ENCODE measurements at places on chromosomes 3 and 15.

GRCh38 chr3:160134964-160135363 is 90.3 kb upstream of the C3orf80 start:
- DNase-seq, result no peak

GRCh38 chr15:32918547-32918946 is 200.7 kb downstream of the GREM1 start:
- DNase-seq, result no peak

DNA sequence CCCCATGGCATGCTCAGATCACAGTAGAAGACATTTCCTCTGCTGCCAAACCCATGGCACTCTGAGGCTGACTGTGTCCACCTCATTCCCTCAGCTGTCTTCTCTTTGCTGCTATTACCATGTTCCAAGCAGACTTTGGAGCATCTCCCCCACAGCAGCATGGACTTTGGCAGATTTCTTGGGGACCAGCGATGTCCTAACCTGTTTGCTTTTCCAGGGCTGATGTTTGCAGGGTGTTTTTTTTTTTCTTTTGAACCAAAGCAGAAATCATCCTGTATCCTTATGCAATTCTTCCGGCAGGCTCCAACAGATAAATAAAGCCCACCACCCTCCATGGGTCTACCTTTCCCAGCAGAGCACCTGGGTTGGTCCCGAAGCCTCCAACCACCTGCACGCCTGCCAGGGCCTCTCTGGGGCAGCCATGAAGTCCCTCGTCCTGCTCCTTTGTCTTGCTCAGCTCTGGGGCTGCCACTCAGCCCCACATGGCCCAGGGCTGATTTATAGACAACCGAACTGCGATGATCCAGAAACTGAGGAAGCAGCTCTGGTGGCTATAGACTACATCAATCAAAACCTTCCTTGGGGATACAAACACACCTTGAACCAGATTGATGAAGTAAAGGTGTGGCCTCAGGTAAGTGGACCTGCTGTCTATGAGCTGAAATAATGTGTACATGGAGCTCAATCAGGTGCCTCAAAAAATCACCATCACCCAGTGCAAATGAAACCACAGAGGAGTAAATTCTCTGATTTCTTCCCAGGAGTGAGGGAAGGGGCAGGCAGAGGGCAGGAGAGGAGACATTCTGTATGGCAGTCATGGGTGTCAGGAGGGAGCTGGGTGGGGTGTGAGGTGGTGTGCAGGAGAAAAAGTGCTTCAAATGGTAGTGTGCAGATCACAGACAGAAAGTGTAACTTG is at the start of gene AHSG:
AHSG (plus strand) TSS at position 340 of the 916 bp plus-strand sequence; CDS start at position 422, 82 bp downstream.
- DNase-seq, result no peak

DNA sequence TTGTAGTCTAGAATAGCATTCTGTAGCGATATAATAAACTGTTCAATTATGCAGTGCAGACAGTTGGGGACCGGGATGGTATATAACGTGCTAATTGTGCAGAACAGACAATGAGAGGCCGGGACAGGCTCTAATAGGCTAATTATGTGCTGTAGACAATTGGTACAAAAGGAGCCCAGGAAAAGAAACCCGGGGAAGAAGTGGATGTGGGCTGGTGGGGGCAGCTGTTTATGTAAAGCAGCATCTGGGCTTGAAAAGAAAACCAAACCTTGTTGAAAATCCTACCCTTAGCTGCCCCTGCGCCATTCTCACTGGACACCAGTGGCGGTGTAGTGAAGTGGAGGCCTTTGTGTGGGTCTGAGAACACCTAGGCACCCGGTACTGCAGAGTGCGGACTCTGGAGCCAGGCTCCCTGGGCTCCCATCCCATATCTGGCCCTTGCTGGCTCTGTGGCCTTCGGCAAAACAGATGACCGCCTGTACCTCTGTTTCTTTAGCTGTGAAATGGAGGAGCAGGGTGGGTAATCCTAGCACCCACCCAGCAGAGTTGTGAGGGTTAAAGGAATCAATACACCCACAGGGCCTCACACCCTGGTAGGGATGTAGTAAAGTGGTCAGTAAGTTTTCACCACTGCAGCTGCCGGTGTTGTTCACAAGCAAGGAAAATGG is 51.5 kb downstream of the CMTM6 start:
- DNase-seq, result no peak

GRCh38 chr15:44918136-44918535 is 38.4 kb upstream of the TERB2 start:
- no peak for DNase-seq

DNA sequence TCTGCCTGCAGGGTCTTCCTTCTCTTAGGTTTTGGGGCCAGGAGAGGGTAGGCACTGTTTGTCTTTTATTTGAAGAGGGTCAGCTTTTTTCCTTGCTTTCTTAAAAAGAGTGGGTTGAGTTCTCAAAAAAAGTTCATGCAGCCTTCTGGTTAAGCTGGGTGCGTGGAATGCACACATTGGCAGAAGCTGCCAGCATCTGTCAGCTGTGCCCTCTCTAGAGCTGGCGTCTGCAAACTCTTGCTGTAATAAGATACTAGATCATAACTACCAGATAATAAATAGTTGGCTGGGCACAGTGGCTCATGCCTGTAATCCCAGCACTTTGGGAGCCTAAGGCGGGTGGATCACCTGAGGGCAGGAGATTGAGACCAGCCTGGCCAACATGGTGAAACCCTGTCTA is 373.4 kb downstream of the OCA2 start:
- no peak for DNase-seq

- DNase-seq, result no peak
Measured at GRCh38 chr3:69214241-69214640, 91.8 kb upstream of the LMOD3 start.

DNA sequence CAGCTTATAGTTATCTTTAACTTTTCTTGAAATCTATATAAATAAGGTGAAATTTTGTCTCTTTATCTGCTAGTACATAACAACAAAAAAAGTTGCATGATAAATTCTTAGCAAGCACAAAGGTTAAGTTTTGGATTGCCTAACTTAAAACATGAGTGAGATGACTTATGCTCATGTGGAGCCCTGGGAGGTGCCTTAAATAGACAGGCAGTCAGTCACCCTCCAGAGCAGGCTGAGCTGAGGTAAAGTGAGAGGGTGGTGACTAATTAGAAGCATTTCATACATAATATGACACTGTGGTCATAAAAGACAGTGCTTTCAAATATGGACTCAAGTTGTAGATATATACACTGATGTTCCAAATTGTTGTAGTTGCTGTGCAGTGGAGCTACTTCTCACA is 14.6 kb upstream of the MME start:
- DNase-seq, result no peak

GRCh38 chr15:57503911-57504598 is 87.6 kb upstream of the MYZAP start:
- no peak for DNase-seq

DNA sequence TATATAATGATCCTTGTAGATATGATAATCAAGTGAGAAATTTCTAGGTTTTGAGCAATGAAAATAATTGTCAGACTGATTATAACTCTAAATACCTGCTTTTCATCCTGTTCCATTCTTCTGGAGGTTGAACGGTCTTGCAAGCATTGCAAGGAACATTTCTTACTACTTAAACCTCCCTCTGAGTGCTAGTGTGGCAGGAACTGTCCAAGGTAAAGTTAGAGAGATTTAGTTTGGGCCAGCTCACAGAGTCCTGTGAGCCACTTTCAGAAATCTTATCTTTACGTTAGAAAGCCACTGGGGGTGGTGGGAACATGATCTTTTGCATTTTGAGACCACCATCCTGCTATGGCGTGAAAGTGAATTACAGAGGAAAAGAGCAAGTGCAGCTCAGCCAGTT is 121.1 kb upstream of the NPHP3 start:
- DNase-seq, result no peak
